ENCODE measurements at places on chromosomes 16 and 17. TPM values are rescaled to one million over a fixed set of nuclear protein-coding genes. Genes with fewer than 3 reads are reported as not detected.

DNA sequence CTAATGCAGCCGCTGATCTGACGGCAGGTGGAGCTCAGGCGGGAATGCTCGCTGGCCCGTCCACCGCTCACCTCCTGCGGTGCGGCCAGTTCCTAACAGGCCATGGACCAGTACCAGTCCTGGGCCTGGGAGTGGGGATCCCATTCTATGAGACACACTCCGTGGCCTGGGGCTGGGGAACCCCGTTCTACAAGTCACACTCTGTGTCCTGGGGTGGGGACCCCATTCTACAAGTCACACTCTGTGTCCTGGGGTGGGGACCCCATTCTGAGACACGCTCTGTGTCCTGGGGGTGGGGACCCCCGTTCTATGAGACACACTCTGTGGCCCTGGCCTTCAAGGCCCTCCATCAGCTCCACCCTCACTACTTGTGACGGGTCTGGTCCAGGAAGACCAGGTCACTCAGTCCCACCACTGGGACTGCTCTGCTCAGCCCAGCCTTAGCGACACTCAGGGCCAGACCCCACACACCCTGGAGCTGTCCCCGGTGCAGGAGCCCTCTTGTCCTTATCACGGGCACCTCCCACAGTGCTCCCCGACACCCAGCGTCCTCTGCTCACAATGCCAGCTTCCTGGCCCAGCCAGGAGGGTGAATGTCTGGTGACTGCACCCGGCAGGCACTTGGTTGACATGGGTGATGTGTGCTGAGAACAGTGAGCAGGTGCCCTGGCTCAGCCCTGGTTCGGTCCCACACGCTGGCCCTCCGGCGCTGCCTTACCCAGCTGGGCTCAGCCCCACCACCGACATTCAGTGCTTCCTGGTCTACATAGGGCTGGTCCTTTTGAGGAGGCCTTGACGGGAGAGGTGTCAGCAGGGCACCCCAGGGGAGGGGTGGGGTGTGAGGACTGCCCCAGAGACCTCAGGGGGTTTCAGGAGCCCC lies 89.1 kb downstream of the TBC1D16 start:
- peak; percentile 16 for DNase-seq

DNA sequence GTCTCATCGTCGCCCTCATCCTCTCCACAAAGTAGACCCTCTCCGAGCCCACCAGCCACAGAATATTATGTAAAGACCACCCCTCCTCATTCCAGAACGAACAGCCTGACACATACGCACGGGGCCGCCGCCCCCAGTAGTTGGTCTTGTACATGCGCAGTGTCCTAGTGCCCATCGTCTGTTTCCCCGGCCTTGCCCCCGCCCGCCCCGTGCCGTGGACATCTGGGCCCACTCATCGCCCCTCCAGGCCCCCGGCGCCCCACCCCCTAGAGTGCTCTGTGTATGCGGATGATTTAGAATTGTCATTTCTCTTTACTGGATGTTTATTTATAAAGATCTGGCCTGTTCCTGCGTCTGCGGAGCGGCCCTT lies 475 bp upstream of the AMDHD2 start:
- peak; percentile 26 for DNase-seq

- no peak for DNase-seq
Measured at GRCh38 chr16:10065019-10065418, 117.2 kb downstream of the GRIN2A start.

ADAT1 gene
- 45.3 TPM for total RNA-seq

KCNG4 gene
- not detected for total RNA-seq

- no peak for DNase-seq
Measured at GRCh38 chr17:7408252-7408727, 645 bp downstream of the NLGN2 start.

GRCh38 chr16:85236818-85237150 lies 124.5 kb upstream of the CIBAR2 start:
- DNase-seq = no peak

TMEM235 gene
- total RNA-seq = not detected

GRCh38 chr16:67535201-67535600 lies 6.6 kb downstream of the RIPOR1 start:
- DNase-seq = no peak

GRCh38 chr16:88346680-88347505 lies 35.9 kb upstream of the ZNF469 start:
- no peak for DNase-seq

- DNase-seq = no peak
Measured at GRCh38 chr17:58679263-58680037, 12.4 kb downstream of the TEX14 start.

DNA sequence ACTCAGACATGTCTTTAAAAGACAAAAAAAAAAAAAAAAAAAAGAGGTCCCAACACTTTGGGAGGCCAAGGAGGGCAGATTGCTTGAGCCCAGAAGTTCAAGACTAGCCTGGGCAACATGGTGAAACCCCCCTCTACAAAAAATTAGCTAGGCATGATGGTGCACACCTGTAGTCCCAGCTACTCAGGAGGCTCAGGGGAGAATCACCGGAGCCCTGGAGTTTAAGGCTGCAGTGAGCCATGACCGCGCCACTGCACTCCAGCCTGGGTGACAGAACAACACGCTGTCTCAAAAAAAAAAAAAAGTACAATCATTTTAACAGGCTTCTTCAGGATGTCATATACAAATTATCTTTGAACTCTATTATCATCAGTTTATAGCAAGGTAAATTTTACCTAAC lies 22.0 kb downstream of the C16orf87 start:
- no peak for DNase-seq

- DNase-seq = peak; percentile 69
Measured at GRCh38 chr16:85653290-85653891, 35.4 kb downstream of the GINS2 start.

DNA sequence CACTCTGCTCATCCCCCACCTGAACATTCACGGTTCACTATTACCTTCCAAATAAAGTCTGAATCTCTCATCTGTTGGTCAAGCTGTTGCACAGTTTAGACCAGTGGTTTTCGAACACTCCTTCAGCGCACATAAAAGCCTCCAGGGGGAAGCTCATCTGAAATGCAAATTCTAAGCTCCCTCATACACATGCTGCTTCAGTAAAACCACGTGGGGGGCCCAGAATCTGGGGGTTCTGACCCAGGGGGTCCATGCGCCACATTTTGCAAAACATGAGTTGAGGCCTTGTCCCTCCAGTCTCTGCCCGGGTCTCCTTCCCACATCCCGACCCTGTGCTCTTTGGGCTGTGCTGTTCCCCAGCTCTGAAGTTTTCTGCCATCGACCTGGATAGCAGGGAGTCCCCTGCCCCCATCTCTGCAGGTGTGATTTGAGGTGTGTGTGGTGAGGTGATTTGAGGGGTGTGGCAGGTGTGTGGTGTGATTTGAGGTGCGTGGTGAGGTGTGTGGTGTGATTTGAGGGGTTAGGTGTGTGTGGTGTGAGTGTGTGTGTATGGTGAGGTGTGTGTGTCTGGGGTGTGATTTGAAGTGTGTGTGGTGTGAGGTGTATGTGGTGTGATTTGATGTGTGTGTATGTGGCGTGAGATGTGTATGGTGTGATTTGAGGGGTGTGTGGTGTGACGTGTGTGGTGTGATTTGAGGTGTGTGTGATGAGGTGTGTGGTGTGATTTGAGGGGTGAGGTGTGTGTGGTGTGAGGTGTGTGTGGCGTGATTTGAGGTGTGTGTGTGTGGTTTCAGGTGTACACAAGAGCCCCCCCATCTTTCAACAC lies 4.8 kb upstream of the RAB37 start:
- DNase-seq = no peak

DNA sequence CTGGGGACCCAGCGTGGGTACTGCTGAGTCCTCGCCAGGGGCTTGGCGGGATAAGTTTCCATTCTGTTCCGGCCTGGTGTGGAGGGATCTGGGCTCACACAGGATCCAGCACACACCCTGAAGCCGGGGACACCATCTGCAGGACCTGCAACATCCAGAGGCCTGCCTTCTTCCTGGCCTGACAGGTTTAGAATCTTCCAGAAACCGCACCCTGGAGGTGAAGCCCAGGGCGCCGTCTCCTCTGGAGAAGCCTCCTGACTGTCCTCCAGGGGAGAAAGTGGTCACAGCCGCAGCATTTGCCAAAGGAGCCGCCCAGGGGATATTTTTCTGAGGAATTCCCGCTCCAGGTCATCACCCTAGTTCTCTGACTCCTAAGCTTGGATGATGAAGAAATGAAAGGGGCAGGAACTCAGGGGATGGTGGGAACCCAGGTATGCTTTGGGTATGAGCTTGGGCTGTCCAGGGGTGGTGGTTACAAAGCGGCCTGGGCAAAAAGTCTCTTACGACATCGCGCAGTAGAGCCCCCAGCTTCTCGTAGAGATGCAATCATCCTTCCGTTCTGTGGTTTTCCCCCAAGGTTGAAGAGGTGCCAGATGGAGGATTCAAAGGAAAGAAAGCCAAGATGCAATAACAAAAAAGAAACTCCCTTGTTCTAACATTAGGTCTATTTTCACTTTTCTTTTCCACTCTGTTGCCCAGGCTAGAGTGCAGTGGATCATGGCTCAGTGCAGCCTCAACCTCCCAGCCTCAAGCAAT lies 9.1 kb upstream of the CRISPLD2 start:
- no peak for DNase-seq

CCDC144A gene
- 7.0 TPM for total RNA-seq

DNA sequence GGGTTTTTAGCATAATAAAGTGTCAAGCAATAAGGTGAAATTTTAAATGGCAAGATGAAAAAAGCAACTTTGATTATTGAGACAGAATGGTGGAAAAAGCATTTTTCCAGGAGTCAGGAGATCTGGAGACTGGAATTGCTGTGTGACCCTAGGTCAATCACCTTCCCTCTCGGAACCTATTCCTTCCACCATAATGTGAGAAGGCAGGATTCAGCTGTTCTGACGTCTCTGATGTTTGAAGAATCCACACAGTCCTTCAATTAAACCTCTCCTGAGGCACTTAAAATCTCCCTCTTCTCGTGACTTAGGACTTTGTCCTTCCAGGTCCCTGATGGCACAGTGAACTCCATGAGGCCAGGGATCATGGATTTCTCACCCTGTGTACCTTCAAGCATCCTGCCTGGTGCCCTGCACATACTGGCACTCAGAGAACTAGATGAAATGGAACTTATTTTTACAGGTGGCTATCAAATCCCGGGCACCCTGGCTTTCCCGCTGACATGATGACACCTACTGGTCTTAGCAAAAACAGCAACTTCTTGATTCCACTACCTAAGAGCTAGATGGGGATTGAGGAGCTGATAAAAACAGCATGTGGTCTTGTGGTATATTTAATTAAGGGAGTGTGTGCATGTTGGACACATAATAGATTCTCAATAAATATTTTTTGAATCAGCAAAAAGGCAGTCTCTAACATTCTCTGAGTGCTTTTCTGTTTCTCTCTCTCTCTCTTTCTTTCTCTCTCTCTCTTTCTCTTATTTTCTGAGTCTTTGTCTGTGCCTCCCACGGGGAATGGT lies 2.3 kb upstream of the CCDC182 start:
- DNase-seq = no peak

GRCh38 chr17:29584452-29585079 lies 4.9 kb downstream of the GIT1 start:
- DNase-seq = no peak

PRKCB gene
- 16.5 TPM for total RNA-seq

DNA sequence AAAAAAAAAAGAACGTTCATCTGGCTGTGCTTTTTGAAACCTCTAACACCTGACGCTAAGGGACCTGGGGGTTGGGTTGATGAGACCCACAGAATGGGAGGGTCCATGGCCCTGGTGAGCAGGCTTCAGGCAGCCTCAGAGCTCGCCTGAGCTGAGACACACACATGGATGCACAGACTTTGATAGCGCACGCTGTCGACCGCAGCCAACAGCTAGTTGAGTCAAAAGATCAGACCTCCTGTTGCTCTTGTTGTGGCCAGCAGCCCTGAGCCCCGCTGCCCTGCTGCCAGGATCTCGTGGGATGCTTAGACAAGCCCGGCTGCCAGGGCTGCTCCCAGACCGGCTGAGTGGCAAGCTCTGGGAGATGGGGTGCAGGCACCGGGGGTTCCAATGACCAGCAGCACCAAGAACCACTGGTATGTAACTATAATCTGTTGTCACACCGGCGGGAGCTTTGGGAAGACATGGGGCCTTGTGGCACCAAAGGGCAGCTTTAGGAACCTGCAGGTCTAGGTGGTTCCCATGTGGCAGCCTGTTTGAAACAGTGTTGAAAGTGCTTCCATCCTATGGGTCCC lies 20.0 kb upstream of the MEAK7 start:
- no peak for DNase-seq

DNA sequence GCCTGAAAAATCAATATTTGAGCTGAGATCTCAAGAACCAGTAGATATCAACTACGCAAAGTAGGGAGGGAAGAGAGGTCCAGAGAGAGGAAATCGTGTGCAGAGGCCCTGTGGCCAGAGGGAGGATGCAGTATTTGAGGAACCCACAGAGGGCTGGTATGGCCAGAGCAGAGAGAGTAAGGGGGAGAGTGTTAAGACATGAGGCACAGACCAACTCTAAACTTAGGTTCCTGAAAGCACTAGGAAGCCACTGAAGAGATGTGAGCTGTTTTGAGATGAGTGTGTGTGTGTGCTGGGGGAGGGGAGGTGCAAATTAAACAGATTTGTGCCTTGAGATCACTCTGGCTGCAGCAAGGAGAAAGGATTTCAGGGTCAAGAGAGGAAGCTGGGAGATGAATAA lies 10.9 kb downstream of the SLC13A2 start:
- DNase-seq = no peak

GRCh38 chr16:62853887-62854286 lies 817.6 kb upstream of the CDH8 start:
- DNase-seq = no peak

MYL4 gene
- total RNA-seq = 1.4 TPM

GRCh38 chr16:47499700-47500264 lies 38.7 kb downstream of the PHKB start:
- DNase-seq = no peak

DNA sequence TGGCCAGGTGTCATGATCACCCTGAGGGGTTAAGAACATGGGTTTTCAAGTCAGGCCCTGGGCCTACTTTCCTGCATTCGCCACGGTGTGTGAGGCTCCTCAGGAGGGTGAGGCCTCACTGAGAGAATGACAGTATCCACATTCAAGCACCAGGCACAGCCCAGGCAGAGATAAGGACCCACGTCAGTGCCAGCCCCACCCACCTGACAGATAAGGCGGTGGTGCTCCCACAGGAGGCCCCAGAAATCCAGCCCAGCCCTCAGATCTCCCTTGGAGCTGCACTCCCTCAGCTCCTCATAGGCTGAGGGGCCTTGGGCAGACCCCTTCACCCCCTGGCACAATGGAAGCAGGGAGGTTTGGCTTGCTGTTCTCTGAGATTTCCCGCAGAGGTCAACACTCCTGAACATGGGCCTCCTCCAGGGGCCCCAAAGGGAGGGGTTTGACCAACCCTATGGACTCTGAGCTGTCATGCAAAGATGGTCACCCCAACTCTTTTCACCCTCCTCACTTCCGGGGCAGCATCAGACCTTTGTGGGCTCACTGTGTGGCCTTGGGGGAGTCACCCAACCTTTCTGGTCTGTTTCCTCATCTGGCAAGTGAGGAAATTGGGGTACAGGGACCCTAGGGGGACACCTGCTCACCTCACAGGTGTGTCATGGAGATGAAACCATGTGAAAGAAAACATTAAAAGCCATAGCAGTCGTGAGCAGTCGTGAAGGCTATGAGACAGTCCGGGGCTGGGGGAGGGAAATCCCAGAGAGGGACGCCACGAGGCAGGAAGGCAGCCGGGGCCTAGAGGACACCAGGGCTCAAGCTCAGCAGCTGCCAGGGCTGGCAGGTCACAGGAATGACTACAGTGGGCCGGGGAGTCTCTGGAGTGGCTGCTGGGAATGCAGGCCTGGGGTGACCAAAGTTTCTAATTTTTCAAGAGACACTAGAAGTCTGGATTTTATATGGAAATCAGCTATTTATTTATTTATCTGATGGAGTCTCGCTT lies 15.4 kb downstream of the PLLP start:
- DNase-seq = no peak
